Stimulated activated CD8-positive, alpha-beta memory T cell treated with anti-CD3 and anti-CD28 coated beads, Interleukin-12 subunit alpha, Interleukin-12 subunit beta, amount 100 ng/mL, for 4 hours (primary cell): ENCODE measurements at places on chromosomes 1 and 21.
A peak's percentile ranks its signal among the peaks of the same experiment; 100 is the strongest.

DNA sequence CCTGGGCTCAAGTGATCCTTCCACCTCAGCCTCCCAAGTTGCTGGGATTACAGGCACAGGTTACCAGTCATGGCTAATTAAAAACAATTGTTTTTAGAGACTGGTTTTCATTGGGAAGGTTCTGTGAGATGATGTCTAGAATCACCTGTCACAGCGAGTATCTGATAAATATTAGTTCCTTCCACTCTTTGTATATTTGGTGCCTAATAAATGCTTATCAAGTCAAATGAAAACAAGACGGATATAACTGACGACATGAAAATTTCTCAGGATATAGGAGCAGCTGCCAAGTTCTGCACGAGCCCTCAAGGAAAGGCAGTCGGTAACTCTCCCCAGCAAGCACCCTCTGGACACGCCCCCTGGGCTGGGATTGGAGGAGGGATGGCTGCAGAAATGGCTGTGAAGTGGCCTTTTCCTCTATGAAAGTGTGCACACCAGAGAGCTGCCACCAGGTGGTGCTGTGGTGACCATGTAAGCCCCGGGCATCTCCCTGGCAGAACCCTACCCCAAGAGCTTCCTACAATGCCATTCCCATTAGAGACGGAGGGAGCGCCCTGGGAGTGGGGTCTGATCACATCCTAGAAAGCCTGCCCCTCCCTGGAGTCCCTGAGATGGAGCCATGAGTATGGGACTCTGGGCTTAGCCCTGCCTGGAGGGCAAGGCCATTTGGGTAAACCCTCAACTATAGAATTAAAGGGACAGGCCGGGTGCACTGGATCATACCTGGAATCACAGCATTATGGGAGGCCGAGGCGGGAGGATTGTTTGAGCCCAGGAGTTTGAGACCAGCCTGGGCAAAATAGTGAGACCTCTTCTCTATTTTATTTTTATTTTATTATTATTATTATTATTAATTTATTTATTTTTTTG, 50.9 kb downstream of the HTR6 start:
- DNase-seq = peak; percentile 45

DNA sequence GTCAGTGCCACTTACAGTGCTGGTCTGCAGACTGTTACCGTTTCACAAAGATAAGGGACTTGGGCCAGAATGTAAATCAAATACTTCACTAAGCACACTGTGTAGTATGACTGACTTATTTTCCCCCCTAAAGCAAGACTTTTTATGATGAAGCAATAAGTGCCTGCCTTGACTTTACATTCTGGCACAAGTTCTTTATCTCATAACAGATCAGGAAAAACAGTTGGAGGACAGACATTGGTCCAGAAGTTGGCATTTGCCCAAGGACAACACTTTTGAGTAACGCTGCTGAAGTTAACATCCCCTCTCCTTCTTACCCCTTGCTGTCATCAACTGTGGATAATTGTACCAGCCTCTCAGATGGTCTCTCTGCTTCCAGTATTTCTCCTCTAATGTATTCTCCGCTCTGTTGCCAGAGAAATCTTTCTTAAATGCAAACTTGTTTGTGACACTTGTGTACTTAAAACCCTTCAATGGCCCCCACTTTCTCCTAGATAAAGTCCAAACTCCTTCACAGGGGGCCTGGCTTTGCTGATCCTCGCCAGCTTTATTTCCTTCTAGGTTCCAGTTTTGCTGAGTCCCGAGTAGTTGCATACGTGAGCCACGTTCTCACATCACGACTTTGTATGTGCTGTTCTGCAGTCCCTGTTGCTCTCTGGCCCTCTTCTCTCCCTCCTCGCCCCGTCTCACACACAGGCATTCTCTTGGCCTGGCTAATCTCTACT, 45.7 kb downstream of the S1PR1 start:
- DNase-seq = no peak

DNA sequence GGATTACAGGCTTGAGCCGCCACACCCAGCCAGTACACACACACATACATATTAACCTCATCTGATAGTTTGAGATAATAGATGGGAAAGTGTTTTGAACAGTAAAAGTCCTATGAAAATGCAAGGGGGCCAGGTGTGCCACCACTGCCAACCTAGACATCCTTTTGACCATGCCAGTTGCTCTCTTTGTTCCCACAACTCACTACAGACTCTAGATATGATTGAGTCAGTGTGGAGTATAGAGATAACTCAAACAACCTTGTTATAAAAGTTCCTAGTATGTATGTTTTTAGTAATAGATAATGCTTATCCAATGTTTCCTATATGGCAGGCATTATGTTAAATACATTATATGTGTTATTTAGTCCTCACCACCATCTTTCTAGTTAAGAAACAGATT, 72.7 kb upstream of the JAK1 start:
- DNase-seq = no peak

DNA sequence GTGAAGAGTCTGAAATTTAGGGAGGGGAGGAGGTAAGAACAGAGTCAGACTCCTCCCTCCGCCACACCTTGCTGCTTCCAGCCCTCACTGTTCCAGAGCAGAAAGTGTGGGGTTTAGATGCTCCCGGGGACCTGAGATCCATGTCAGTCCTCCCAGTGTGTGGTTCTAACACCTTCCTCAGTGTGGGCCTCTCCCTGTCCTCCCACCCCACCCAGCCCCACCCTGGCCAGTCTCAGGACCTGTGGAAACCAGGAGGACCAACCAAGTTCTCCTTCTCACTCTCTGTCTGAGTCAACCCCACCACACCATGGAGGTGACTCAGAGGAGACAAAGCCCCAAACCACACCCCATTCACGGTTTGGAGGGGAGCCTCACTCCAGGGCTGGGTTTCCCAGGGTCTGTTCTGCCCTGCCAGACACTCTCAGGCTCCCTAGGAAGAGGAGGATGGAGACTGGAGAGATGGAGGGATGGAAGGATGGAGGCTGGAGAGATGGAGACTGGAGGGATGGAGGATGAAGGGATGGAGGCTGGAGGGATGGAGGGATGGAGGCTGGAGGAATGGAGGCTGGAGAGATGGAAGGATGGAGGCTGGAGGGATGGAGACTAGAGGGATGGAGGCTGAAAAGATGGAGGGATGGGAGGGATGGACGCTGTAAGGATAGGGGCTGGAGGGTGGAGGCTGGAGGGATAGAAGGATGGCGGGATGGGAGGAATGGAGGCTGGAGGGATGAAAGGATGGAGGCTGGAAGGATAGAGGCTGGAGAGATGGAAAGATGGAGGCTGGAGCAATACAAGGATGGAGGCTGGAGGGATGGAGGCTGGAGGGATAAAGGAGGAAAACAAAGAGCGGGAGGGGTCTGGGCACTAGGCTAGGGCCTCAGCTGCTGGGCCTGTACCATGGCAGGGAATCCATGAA, 100.9 kb upstream of the RUNX3 start:
- peak; percentile 65 for DNase-seq

DNA sequence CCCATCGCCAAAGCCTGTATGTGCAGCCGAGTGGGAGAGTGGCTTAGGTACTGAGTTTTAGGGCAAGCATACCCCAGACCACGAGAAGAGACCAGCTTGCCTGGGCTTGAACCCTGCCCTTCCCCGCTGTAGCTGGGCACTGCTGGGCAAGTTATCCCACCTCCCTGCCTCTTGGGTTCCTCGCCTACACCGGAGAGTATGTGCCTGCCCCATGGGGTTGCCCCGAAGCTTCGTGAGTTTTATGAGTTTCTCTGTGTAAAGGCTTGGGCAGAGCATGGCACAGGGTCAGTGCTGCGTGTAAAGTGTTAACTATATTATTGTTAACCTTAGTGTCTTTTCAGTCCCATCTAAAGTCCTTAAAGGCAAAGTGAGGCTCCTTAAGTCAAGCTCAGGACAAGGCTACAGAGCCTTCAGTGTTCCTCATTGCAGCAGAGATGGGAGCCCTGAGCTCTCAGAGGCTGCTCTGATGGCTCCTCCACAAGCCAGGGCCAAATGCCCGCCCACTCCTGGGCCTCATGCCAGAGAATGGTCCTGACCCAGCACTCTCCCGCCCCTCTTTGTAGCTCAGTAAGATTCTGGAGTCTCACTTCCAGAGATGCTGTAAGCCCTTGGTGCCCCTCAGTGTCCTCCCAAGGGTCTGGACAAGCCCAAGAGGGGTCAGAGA, 37.0 kb upstream of the KCNA10 start:
- no peak for DNase-seq

GRCh38 chr1:162070825-162071224, 1.3 kb downstream of the NOS1AP start:
- no peak for DNase-seq

- DNase-seq = no peak
Measured at GRCh38 chr1:12448746-12449177, 169.2 kb downstream of the DHRS3 start.

DNA sequence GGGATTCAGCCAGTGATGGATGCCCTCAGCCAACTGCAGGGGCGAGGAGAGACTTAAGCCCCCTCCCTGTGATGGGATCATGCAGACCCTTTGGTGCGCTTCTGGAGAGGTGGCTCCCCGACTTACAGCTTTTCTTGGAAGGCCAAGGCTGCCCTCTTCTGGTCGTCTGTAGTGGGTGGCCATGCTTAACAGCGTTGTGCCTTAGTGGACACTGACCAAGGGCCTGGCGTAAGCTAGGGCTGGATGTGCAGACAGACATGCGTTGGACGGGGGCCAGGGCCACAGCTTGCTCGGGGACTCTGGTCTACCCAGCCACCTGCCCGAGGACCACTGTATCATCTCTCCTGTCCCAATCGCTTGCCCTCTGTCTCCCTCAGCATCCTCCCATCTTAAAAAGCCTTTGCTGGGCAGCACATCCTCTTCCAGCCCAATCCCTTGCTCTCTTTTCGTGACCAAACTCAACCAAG, 5.5 kb downstream of the AZIN2 start:
- DNase-seq = no peak

DNA sequence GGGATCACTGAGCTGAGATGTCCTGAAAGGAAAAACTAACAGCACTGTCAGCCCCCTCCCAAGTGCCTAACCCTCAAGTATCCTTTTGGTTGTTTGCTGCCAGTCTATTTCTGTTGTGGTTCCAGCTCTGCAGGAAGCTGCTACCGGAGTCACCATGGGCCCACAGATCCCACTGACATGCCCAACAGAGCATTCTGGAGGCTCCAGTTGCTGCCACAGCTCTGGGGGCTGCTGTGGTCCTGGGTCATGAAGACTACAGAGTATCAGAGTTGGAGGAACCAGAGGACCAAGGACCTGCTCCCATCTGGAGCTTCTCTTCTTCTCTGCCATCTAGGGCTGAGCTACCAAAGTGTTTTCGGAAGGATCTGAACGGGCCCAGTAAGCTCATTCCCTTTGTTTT, 910 bp downstream of the LCE3A start:
- DNase-seq = no peak

GRCh38 chr1:160406131-160406968, 6.0 kb downstream of the VANGL2 start:
- DNase-seq = no peak

DNA sequence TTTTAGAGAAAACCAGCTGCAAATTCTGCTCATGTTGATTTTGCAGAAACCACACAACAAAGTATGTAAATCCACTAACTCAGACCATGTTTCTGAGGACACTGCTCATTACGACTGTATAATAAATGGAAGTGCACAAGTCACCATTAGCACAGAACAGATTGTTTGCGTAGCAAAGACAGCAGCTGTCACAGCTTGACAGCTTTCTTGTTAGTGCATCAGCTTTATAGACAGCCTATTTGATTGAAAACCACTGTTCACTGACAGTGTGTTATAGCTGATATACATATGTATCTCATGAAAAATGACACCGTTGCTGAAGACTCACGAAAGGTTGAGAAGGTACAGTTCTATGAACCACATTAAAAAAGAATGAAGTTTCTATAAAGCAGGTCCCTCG, 560.2 kb upstream of the ZRANB2 start:
- no peak for DNase-seq

DNA sequence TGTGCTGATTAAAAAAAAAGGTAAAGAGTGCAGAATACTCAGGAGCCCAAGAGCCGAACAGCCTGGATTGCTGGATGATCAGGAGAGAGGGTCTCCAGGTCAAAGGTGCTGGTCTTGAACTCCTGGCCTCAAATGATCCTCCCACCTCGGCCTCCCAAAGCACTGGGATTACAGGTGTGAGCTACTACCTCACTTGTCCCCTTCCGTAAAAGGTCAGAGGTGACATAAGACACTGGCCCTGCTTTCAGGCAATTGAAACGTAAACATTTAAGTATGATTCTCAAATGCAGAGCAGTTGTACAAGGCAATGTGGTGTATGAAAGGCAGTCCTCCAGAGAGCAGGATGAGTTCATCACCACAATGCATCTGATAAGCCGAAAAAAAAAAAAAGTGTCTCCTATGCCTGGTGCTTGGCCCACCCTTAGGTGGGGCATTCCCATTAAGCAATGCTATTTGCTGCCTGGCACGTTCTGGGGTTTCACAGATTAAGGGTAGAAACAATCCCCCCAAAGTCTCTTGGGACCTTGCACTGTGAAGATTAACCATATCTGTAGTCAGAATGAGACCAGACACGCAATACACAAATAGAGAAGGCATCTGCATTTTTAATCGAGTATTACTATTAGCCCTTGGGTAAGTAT, 47.7 kb downstream of the PARP1 start:
- no peak for DNase-seq

- no peak for DNase-seq
Measured at GRCh38 chr1:21550097-21550496, 40.9 kb downstream of the ALPL start.

DNA sequence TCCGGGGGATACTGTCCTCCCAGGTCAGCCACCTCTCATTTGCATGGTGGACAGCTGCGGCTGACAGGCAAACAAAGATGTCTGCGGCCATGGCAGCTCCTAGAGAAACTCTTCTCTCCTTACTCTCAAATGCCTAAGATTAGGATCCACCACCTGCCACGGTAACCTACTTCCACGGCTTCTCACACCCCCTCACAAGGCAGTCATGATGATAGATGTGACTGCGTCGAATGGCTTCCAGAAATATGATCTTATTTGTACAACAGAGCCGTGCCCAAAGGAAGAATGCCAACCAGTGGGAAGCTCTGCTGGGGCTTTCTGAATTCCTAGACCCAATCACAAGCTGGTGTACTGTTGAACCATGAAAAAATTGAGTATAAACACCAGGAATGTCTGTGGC, 73.4 kb downstream of the BACE2 start:
- DNase-seq = no peak

- DNase-seq = no peak
Measured at GRCh38 chr21:21898801-21899200, 900.6 kb downstream of the NCAM2 start.
